ENCODE measurements at places on chromosomes 16 and 17. TPM values are rescaled to one million over a fixed set of nuclear protein-coding genes. Genes with fewer than 3 reads are reported as not detected.

Gene KRTAP4-1
- not detected for total RNA-seq

Gene CCL4
- total RNA-seq: 1.9 TPM

DNA sequence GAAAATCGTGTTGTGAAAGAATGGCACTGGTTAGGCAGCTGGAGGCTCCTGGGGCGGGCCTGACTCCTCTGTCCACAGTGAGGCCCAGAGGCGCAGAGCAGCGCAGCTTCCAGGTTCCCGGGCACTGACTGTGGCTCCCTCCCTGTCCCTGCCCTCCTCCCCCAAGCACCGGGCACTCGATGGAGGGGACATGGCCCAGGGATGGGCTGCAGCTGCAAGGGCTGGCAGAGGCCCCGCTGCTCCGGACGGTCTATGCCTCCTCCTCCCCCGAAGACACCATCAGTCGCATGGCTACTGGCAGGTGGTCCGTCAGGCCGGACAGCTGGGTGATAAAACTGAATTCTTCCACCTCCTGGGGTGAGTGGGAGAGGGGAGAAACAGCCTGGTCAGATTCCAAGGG is 50.1 kb downstream of the PRMT7 start:
- H3K27ac ChIP-seq: no peak overlapping the region
- H3K4me3 ChIP-seq: no peak overlapping the region
- no peaks in the 10 kb centered on the region for H3K4me1 ChIP-seq
- H3K27me3 ChIP-seq: no peaks in the 10 kb centered on the region

DNA sequence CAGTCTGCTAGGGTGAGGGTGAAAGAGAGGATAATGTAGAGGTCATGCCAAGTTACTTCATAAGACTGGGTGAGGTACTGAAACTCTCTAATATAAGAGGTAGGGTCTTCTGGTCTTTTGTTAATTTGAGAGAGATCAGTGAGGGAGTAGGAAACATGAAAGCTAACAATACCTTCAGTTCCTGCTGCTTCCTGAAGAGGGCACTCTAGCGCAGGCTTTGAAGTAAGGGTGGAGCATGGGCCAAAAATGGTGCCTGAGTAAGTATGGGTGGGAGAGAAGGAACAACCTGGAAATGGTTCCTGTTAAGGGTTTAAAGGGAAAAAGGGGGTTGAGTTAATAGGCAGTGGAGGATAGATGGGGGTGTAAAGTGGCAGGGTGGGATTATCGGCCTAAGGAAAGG is 2449.5 kb downstream of the TP53TG3F start:
- no peak for DNase-seq
- no peak overlapping the region for H3K4me3 ChIP-seq
- H3K27me3 ChIP-seq: no peaks in the 10 kb centered on the region
- no peak overlapping the region for H3K27ac ChIP-seq
- H3K36me3 ChIP-seq: no peaks in the 10 kb centered on the region
- H3K4me1 ChIP-seq: no peaks in the 10 kb centered on the region

DNA sequence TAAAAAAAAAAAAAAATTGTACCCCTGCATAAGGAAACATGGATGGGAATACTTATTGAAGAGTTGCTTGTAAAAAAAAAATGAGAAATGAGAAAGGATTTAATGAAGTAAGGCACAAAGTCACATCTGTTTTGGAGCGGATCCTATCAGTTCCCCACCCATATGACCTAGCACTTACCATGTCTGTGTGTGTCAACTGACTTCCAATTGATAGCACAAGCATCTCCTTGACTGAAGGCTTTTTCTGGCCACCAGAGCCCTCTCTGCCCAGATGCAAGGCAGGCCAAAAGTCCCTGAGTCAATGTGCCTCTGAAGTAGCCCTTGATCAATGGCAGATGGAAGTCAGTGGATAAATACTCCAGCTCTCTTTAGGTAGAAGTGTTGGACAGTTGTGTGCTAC is 13.4 kb upstream of the NLK start:
- H3K36me3 ChIP-seq: no peaks in the 10 kb centered on the region
- no peak overlapping the region for H3K4me3 ChIP-seq
- H3K27ac ChIP-seq: peak overlapping the region; percentile 68

DNA sequence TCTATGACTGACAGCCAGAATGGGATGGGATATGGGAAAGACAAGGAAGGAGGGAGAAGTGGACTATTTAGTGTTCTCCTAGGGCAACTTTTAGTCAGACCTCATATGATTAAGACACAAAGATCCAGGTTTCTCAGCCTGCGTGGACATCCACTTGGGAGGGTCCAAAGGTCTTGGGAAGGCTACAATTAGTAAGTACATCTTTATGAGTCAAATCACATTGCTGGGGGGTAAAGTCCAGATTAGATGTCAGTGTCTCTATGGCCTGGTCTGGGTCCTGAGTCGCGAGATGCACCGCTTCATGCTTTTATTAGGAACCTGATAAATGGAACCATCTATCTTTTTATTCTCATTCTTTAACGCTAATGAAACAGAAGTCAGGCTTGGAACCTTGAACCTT is 378.4 kb upstream of the ASIC2 start:
- H3K27me3 ChIP-seq: no peaks in the 10 kb centered on the region
- H3K4me3 ChIP-seq: no peak overlapping the region
- no peak for DNase-seq
- H3K4me1 ChIP-seq: no peaks in the 10 kb centered on the region
- H3K27ac ChIP-seq: no peak overlapping the region

Measured in pancreas (tissue), 10 donors.